ENCODE measurements at places on chromosomes 5 and 9.

DNA sequence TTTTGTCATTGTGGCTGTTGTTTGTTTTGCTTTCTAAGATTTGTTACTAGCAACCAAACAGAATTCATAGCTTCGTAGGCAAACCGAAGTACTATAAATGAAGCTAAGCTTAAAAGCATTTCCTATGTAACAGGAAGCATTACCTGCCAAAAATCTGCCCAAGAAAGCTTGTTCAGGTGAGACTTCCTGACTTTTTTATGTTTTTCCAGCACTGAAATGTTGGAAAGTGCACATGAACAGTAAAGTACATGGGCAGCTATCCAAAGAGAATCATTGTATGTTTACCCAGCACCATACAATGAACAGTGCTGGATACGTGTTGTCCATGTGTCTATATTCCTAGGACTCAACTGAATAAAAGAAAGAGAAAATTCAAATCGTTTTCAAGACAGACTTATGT is 247.1 kb downstream of the NFIB start:
- H3K27ac ChIP-seq: no peak overlapping the region
- H3K4me3 ChIP-seq: no peak overlapping the region
- H3K36me3 ChIP-seq: no peaks in the 10 kb centered on the region
- H3K4me1 ChIP-seq: peaks cover 8% of the 10 kb centered on the region
- DNase-seq: no peak
- no peaks in the 10 kb centered on the region for H3K27me3 ChIP-seq

DNA sequence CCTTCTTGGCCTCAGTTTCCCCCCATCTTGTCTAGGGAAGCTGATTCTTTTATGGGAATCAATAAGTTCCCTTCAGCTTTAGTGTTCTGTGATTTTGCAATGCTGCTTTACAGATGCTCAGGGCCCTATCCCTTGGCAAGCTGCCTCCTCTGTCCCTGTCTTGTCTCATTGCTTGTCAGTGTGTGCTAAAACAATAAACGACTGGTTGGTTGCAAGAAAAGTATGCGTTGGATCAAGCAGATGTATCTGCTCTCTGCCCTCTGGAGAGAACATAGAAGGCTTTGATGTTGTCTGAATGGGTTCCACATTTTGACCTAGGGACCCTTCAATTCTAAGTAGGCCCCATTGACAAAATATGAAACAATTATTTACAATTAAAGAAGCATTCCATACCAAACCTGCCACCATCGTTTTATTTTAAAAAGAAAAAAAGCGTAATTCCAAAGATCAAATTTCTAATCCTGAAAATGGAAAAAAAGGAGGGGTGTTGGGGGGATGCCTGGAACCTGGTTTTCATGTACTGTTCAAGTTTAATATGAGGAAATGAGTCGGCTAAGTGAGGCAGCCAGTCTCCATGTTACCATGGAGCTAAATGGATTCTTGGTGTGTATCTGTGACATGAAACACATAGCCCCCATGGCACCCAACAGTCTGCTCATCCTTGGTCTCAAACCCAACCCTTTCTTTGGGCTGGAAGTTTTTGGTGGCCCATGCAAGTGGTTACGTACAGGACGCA is 31.2 kb upstream of the TARS1 start:
- H3K36me3 ChIP-seq: no peaks in the 10 kb centered on the region
- no peak overlapping the region for H3K27ac ChIP-seq
- DNase-seq: no peak
- H3K4me3 ChIP-seq: no peak overlapping the region
- H3K4me1 ChIP-seq: peaks cover 7% of the 10 kb centered on the region
- no peaks in the 10 kb centered on the region for H3K27me3 ChIP-seq

GRCh38 chr5:38712391-38712790 is 133.4 kb upstream of the OSMR start:
- no peak for DNase-seq
- no peak overlapping the region for H3K27ac ChIP-seq
- no peak overlapping the region for H3K4me3 ChIP-seq

DNA sequence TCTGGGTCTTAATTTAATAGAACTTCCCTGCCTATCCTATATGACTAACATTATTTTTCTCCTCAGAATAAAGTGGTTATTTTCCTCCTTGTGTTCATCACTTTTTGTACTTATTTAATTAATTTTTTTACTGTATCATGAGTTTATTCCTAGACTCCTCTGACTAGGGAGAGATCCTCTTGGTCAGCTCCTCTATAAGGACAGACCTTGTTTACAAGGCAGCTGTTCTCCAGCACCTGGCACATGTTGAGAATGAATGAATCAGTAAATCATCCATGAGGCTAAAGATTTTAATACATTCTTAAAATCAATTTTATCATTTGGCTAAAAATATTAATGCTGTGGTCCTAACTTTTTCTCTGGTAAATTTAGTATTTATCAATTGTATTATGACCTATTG is 139.8 kb downstream of the NUDT12 start:
- DNase-seq: no peak
- no peaks in the 10 kb centered on the region for H3K27me3 ChIP-seq
- no peak overlapping the region for H3K27ac ChIP-seq
- no peak overlapping the region for H3K4me3 ChIP-seq
- H3K4me1 ChIP-seq: peaks cover 46% of the 10 kb centered on the region

DNA sequence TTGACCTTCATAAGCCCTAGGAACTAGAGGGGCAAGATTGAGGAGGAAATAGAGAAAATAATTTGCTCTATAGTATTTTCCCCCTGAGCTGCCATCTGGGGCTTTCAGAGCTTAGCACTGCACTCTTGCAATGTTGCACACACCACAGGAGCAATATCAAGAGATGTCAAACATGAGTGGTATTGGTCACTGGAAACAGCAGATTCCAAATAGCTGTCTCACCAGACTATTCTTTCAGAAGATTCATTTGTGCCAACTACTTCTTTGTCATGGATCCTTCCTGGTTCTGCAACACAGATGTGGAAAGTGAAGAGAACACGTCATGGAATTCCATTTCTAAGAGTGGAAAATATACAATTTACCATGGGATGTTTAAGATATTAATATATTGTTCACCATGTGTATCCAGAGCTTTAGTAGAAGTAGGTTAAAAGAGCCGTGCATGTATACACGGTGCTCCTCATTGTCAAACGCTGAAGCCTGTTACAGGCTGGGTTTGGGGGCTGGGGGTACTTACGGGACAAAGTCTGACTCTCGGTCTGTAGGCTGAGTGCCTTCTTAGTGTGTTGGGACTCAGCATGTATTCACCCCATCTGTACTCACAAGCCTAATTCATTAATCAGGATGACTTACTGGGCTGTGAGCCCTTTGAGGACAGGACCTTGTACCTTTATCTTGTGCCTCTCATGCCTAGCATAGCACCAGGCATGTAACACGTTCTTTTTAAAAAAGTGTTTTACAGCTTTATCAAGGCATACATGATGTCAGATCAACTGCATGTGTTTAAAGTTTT is 31.4 kb upstream of the GDNF start:
- no peaks in the 10 kb centered on the region for H3K27me3 ChIP-seq
- no peak for DNase-seq
- no peak overlapping the region for H3K27ac ChIP-seq
- H3K36me3 ChIP-seq: no peaks in the 10 kb centered on the region
- H3K4me1 ChIP-seq: peaks cover 5% of the 10 kb centered on the region
- H3K4me3 ChIP-seq: no peak overlapping the region

- H3K36me3 ChIP-seq: peaks cover 16% of the 10 kb centered on the region
- H3K27ac ChIP-seq: no peak overlapping the region
- H3K27me3 ChIP-seq: peaks cover 10% of the 10 kb centered on the region
- no peak for DNase-seq
- H3K4me3 ChIP-seq: no peak overlapping the region
Observed at GRCh38 chr5:79686799-79687198, 2.8 kb upstream of the CMYA5 start.

GRCh38 chr5:1963941-1964451 is 81.3 kb upstream of the IRX4 start:
- H3K27ac ChIP-seq: no peak overlapping the region
- peaks cover 3% of the 10 kb centered on the region for H3K27me3 ChIP-seq
- no peaks in the 10 kb centered on the region for H3K4me1 ChIP-seq
- DNase-seq: no peak

GRCh38 chr5:145699846-145700245 is 135.3 kb downstream of the PRELID2 start:
- no peaks in the 10 kb centered on the region for H3K4me1 ChIP-seq
- no peak overlapping the region for H3K4me3 ChIP-seq
- no peaks in the 10 kb centered on the region for H3K36me3 ChIP-seq
- no peak for DNase-seq
- H3K27me3 ChIP-seq: no peaks in the 10 kb centered on the region

- no peaks in the 10 kb centered on the region for H3K36me3 ChIP-seq
- H3K27ac ChIP-seq: no peak overlapping the region
- H3K4me3 ChIP-seq: peak overlapping the region; percentile 20
- peaks cover 20% of the 10 kb centered on the region for H3K4me1 ChIP-seq
- H3K27me3 ChIP-seq: no peaks in the 10 kb centered on the region
Observed at GRCh38 chr9:123487944-123488548, 132.0 kb downstream of the CRB2 start.

GRCh38 chr9:5085993-5086392 is 99.4 kb downstream of the INSL6 start:
- no peaks in the 10 kb centered on the region for H3K27me3 ChIP-seq
- DNase-seq: no peak
- peaks cover 20% of the 10 kb centered on the region for H3K36me3 ChIP-seq
- H3K4me3 ChIP-seq: no peak overlapping the region

GRCh38 chr9:115847216-115847615 is 306.4 kb upstream of the PAPPA start:
- H3K4me1 ChIP-seq: no peaks in the 10 kb centered on the region
- H3K27ac ChIP-seq: no peak overlapping the region
- peaks cover 27% of the 10 kb centered on the region for H3K27me3 ChIP-seq
- no peaks in the 10 kb centered on the region for H3K36me3 ChIP-seq

GRCh38 chr9:68895741-68896478 is 118.0 kb downstream of the PRKACG start:
- H3K4me3 ChIP-seq: no peak overlapping the region
- peak overlapping the region; percentile 39 for H3K27ac ChIP-seq
- no peak for DNase-seq
- H3K4me1 ChIP-seq: peaks cover 35% of the 10 kb centered on the region
- peaks cover 4% of the 10 kb centered on the region for H3K27me3 ChIP-seq

DNA sequence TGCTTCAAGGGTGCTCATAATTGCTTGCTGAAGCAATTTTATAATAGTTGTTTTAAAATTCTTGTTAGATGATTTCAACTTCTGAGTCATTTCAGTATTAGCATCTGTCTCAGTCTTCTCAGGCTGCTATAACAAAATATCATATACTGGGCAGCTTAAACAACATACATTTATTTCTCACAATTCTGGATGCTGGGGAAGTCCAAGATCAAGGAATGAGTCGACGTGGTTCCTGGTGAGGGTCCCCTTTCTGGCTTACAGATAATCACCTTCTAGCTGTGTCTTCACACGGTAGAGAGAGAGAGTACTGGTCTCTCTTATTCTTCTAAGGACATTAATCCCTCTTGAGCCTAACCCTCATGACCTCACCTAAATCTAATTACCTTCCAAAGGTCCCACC is 160.4 kb downstream of the SIL1 start:
- no peaks in the 10 kb centered on the region for H3K27me3 ChIP-seq
- no peak for DNase-seq
- H3K36me3 ChIP-seq: peaks cover 15% of the 10 kb centered on the region
- no peak overlapping the region for H3K27ac ChIP-seq
- H3K4me1 ChIP-seq: peaks cover 4% of the 10 kb centered on the region

- no peaks in the 10 kb centered on the region for H3K4me1 ChIP-seq
- no peak overlapping the region for H3K27ac ChIP-seq
- no peak for DNase-seq
- peaks cover 2% of the 10 kb centered on the region for H3K36me3 ChIP-seq
Observed at GRCh38 chr5:6833406-6833805, 120.2 kb downstream of the TENT4A start.

DNA sequence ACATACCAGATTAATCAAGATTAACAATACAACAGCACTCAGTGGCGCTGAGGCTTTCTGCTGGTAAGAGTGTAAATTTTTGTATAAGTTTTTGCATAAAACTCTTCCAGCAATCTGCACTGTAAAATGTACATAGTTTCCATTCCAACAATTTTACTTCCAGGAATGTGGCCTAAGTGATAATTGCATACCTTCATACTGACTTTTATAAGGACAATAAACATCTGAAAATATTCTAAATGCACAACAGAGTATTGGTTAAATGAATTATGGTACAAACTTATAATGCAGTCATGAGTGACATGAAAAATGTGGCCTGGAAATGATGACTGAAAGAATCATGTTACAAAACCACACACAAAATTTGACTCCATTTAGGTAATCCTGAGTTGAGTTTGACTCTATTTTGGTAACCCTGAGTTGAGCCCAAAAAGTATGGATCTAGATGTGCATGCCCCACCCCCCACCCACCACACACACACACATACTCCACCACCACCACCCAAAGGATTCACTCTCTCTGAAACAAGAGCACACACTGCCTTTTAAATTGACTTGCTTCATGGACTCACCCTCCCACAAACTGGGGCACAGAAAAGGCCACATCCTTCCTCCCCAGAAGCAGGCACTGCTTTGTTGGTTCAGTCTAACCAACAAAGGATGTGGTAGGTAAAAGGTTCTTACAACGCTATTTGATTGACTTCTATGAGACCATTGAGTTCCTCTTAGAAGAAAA is 137.6 kb downstream of the SUSD1 start:
- H3K27me3 ChIP-seq: no peaks in the 10 kb centered on the region
- peaks cover 23% of the 10 kb centered on the region for H3K36me3 ChIP-seq
- H3K27ac ChIP-seq: no peak overlapping the region
- H3K4me1 ChIP-seq: peaks cover 11% of the 10 kb centered on the region

DNA sequence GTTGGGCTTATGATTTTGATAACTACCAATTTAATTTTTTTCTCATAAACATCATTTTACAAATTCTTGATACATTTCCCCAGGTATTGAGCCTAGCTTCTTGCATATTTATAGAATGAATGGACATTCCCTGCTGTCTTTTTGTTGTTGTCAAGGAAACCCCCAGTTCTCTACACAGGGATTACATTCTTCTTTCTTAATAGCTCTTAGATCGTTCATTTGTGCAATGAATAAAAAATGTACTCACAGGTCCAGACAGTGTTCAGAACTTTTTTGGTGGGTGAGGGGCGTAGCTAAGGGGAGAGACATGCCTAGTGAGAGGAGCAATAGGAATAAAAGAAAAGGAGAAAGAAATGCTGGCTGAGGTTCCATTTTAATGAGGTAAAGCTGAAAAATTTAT is 58.6 kb downstream of the VCAN start:
- peaks cover 7% of the 10 kb centered on the region for H3K27me3 ChIP-seq
- H3K36me3 ChIP-seq: peaks cover 15% of the 10 kb centered on the region
- H3K4me1 ChIP-seq: peaks cover 16% of the 10 kb centered on the region
- H3K27ac ChIP-seq: no peak overlapping the region

GRCh38 chr9:16611001-16611400 is 259.5 kb downstream of the BNC2 start:
- no peaks in the 10 kb centered on the region for H3K27me3 ChIP-seq
- no peak for DNase-seq
- no peaks in the 10 kb centered on the region for H3K36me3 ChIP-seq
- H3K4me3 ChIP-seq: no peak overlapping the region
- H3K27ac ChIP-seq: no peak overlapping the region

DNA sequence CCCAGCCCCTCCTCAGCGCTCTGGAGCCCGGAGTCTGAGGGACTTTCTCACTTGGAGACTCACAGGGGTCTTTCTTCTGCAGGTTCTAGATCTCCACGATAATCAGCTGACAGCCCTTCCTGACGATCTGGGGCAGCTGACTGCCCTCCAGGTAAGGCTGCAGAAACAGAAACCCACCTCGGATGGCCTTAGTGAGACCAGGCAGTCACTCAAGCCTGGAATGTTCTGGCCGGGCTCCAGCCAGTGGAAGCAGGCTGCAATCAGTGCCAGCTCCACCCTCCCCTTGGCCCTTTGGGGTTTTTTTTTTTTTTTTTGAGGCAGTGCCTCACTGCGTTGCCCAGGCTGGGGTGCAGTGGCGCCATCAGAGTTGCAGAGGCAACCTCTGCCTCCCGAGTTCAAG is 7.6 kb downstream of the LRSAM1 start:
- H3K36me3 ChIP-seq: peaks cover 7% of the 10 kb centered on the region
- no peak overlapping the region for H3K27ac ChIP-seq
- H3K4me3 ChIP-seq: no peak overlapping the region
- DNase-seq: no peak
- H3K4me1 ChIP-seq: no peaks in the 10 kb centered on the region

Measured in neural crest cell (in vitro differentiated cells).